NCI-H2107 (cell line): ENCODE measurements at places on chromosomes 1 and 21.
A peak's percentile ranks its signal among the peaks of the same experiment; 100 is the strongest.

DNA sequence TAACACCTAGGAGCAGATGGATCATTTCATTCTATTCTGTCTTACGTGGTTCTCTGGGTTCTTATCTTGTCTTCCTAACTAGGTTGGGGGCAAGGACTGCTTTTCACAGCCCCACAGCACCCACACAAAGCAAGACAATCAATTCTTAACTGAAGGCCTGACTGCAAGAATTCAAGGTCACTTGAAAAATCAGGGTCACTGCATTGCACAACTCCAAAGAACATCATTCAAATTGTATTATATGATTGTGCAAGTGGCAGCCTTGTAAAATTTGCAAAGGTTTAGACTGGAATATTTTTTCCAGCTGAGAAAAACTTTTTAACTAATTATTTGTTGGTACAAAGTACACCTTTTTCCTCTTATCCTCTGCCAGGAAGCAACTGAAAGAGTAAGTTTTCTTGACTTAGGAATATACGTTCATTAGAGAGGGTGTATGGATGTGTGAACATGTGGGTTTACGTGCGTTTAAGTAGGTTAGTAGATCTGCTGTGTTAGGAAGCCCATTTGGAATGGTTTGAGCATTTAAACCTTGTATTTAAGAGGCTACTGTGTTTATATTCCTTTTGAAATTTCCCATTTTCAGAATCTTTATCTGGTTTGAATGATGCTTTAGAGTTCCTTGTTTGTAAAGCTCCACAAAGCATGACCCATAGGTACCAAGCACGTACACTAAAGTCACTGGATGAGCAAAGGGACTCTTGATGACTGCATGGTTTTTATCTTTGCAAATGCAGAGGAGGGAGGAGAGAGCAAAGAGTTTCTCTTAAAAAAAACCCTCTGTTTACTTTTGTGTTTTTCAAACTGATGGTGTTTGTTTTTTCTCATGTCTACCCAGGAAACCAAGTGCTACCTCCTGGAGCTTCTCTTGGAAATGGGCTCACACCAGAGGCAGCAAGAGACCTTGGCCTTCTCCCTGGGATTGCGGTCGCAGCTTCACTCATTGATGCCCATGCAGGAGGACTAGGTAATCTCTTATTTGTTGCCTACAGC lies 214.9 kb downstream of the FGGY start:
- DNase-seq, result no peak

- no peak for DNase-seq
Observed at GRCh38 chr1:151984313-151984956, 9.2 kb downstream of the S100A10 start.

DNA sequence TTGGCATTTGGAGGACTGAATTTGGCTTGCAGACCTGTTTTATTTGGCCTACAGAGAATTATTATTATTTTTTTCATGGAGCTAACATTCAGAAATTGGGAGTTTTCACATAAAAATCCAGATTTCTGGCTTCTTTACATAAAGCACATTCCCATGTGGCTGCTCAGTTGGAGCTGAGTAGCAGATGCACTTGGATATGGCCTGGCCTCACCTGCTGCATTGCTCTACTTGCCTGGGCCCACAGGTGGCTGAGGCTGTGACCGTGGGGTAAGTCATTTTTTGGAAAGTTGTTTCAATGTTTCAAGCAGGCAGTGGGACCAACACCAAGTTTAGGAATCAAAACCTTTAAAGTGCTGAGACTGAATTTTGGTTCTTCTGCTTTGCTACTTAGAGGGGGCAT lies 56.7 kb downstream of the GADD45A start:
- no peak for DNase-seq

DNA sequence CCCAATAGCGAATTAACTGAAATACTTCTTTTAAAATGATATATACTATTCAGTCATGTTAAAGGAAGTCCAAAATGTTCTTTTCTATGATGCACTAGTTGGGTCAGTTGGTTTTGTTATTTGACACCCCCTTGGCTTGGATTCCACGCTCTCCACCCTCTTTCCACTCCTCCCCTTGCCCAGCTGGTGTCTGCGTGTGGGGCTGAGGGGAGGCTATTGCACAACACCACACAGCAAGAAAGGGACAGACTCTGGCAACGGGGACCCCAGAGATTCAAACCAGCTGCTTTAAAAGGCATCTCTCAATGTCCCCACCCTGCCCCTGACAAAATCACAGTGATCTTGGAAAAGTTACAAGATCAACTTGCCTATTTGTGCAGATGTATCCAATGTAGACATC lies 394.3 kb downstream of the TGFB2 start:
- DNase-seq, result no peak

DNA sequence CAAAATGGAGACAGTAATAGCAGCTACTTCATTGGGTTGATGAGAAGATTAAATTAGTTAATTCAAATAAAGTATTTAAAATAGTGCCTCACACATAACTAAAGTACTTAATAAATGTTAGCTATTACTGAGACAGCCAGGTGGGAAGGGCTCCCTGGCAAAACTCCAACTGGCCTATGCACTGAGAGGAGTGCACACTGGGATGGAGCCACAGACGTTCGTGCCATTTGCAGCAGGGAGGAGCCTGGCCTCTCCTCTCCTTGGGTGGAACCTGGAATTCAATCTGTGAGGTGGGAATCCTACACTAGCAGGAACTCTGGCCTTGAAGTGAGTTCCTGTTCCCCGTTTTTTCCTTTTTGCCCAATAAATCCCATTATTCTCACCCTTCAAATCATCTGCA lies 28.1 kb downstream of the SLC5A9 start:
- DNase-seq, result no peak

DNA sequence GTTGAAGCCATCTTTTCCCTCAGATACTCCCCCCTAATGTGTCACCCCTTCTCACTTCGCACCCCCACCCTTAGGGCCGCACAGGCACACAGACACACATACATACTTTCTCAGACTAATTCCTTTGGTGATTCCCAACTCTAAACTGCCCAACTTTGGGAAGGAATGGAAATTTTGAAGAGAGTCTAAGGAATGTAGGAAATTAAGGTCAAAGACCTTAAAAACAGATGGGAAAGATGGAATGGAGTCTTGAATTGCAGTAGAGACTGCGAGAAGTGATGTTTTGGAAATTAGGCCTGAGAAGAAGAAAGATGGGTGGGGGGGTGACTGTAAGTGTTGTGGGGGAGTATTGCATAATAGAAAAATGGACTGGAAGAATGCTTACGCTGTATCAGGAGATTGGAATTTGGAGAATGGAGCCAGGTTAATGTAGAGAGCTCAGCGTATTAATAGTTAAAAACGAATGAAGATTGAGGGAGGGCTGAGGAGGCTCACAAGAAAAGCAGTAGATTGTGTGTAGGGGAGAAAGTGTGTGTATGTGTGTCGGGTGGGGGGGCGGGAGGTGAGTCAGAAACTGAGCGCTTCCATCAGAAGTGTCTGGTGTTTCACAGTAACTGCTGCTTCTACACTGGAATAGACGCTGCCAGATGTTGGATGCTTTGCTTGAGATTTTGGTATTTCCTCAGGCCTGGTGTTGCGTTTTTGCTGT lies 1.7 kb downstream of the PIP5K1A start:
- no peak for DNase-seq

DNA sequence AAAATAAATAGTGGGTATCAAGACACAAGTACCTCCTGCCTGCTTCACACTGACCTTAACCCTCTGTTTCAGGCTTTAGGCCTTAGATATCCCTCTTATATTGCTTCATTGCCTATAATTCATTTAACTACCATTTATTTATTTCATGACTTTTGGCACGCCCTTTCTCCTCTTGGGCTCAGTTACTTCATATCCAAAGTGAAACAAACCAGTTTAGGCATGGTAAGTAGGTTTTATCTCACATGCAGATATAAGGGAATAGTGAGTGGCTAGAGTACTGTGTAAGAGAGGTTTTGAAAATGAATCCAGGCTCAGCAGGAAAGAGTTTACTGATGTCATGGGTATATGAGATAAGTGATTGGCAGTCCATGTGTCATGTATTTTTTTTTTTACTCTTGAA lies 69.8 kb upstream of the BEND5 start:
- no peak for DNase-seq

GRCh38 chr1:223429821-223430220 lies 36.6 kb downstream of the CCDC185 start:
- no peak for DNase-seq

- peak; percentile 43 for DNase-seq
Observed at GRCh38 chr1:66696771-66697170, 55.5 kb upstream of the DYNLT5 start.

GRCh38 chr1:116983678-116984077 lies 17.9 kb upstream of the CD101 start:
- DNase-seq, result no peak

- no peak for DNase-seq
Observed at GRCh38 chr1:66364578-66365391, 169.2 kb upstream of the SGIP1 start.

DNA sequence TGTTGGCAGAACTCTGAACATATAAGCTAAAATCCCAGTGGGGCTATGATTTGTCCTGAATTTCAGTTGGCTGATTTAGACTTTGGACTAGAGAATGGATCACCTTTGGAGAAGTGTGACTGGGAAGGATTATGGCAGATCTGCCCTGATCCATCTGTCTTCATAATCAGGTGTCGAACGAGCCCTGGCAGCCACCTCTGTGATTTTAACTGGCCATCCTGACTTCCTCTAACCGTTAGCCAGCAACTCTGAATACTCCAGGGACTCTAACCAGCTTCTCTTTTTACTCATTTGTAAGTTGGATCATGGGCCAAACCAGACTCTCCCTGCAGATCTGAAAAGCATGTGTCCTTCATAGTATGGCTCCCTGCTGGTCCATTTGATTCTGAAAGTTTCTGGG lies 32.0 kb downstream of the ACTN2 start:
- no peak for DNase-seq

DNA sequence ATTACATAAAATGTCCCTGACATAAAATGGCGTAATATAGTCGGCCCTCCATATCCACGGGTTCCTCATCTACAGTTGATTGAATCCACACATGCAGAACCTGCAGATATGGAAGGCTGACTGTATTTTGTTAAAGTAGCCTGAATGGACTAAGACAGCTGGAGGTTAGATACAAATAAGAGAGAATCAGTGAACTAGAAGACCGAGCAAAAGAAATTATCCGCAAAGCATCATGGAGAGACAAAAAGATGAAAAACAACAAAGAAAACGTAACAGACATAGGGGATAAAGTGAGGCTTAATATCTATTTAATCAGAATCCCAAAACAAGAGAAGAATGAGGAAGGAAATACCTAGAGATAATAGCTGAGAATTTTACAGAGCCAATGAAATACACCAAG lies 20.3 kb downstream of the LTN1 start:
- DNase-seq, result no peak

- no peak for DNase-seq
Observed at GRCh38 chr1:245062741-245063305, 92.0 kb upstream of the KIF26B start.

DNA sequence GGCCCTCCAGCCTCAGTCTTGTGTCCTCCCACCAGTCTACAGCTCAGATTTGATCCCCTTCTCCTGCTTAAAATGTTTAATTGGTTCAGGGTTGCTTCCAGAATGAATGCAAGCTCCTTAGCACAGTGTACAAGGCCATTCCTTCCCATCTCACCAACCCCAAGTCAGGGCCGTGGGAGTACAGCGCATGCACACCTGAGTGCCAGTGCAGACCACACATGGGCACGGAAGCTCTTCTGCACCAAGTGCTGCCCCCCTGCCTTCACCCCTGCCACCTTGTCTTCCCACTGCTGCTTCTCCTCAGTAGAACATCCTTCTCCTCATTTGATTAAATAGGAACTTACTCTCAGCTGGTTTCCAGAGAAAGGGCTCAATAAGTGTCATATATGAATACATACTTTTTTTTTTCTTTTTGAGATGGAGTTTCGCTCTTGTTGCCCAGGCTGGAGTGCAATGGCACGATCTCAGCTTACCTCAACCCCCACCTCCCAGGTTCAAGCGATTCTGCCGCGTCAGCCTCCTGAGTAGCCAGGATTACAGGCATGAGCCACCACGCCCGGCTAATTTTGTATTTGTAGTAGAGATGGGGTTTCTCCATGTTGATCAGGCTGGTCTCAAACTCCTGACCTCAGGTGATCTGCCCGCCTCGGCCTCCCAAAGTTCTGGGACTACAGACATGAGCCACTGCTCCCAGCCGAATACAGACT lies 9.3 kb downstream of the PMF1 start:
- no peak for DNase-seq

DNA sequence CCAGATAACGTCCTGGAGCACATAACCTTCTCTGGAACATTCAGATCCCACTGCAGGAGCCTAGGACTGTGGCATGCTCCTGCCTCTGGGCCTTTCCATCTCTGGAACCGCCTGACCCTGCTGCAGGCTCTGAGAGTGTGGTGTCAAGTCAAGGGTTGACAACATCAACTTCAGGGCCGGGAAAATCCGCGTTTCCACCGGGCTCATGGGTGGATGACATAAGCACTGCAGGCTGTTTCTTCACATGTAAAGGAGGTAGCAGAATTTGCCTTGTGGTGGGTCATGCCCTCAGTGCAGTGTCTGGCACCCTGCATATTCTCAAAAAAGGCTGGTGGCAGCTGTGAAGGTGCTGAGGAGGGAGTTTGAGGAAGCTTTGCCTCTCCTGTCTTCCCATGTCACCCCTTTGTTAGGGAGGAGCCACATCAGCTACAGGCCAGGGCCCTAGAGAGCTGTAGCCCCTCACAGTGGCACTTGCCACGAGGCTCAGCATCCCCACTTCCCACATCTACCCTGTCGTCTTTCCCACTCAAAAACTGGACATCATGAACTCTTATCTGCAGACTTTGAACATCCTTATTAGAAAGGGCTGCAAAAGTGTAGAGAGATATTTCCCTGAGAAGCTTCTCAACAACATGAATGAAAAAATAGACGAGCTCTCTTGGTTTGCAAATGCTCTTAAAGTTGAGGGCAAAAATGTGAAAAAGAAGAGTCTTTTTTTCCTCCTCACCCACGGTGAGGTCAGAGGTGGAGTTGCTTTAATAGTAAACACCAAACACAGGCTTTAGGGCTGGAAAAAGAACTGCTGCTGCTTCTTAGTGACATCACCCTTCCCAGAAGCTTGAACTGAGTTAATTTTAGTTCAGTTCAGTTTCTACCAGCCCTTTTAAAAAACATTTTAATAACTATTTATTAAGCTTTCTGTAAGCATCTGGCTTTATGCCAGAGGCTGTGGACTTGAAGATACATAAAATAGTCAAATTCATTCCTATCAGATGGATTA lies 121.3 kb downstream of the HUNK start:
- no peak for DNase-seq

DNA sequence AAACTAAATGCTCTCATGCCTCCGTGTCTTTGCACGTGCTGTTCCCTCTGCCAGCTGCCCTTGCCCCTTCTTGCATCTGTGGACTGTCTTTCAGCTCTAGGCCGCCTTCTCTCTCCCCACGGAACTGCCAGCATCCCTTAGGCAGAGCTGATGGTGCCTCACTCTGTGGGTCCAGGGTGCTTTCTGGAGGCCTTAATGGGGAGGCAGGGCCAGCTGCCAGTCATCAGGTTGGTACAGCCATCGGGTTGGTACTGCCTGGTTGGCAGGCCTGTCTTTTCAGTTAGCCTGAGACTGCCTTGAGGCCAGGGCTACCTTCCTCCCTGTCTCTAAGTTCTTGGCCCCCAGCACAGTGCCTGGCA lies 61.4 kb upstream of the TARBP1 start:
- no peak for DNase-seq

DNA sequence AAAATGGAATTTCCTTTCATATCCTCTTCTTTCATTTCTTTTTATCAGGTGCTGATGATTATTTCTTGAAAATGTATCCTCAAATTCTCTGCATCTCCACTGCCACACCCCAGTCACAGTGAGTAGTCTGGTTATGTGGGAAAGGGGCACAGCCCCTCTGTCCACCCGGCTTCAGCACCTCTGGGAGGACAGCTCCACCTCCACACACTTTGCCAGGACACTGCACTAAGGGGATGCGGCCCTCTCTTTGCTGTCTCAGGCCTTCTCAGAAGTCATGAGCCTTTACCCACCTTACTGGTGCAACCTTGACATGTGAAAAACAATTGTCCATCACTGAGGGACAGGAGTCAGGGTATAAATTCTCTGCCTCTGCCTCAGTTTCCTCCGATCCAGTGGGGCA lies 433.1 kb downstream of the PCP4 start:
- DNase-seq, result no peak
